ENCODE measurements at places on chromosomes 2 and 18.
A peak's percentile ranks its signal among the peaks of the same experiment; 100 is the strongest.

DNA sequence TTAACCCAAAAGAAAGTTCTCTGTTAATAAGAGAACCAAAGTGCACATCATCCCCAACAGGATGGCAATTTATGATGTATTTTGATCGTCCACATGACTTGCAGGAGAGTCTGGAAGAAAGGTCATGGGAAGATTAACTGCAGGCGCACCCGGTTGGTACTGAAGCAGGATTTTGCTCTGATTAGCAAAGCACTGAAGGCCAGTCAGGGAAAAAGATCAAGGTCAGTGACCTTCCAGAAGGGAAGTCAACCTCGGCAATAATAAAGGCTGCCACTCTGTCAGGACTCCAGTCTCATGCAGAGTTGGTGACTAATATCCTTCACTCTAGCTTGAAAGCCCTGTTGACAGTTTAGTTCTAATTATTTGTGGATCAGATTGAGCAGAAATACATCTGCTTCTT lies 432.7 kb upstream of the RAB12 start:
- DNase-seq, result no peak

DNA sequence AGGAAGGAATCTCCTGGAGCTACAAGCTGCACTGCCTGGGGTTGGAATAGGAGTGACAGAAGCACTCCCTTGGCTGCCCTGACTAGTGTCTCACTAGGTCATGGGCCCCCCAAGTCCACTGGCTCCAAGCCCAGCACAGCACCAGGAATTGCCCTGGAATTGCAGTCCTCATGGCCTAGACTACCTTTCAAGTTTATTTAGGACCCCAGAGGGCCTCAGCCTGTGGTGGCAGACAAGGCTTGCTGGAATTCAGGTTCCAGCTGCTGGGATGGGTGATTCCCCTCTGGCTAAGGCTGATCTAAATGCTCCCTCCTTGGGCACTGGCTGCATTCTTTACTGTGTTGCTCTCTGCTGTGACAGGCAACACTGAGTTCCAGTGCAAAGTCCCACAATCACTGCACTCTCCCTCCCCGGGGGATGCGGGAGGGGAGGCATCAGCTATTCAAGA lies 14.0 kb downstream of the STRADB start:
- no peak for DNase-seq

DNA sequence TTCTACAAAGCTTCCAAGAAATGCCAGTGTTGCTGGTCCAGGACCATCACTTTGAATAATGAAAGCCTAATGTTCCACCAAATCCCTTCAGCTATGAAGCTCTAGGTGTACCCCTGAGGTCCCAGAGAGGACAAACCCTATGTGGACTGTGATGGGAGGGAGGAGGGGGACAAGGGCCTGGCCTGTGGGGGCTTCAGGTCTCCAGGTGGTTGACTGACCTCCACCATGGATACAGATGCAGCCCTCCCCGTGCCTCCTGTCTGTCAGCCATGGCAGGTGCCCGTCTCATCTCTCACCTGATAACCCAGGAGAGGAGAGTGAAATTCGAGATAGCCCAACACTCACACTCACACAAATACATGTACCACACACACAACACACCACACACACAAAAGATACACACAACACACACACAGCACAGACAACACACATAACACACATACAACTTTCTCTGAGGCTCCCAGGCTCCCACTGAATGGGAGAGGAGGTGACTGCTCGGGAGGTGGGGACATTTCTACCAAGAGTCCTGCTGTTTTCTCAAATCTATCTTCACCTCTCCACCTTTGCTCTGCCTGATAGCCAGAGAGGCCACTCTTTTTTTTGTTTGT lies 12.8 kb upstream of the RHOB start:
- DNase-seq, result peak; percentile 3

DNA sequence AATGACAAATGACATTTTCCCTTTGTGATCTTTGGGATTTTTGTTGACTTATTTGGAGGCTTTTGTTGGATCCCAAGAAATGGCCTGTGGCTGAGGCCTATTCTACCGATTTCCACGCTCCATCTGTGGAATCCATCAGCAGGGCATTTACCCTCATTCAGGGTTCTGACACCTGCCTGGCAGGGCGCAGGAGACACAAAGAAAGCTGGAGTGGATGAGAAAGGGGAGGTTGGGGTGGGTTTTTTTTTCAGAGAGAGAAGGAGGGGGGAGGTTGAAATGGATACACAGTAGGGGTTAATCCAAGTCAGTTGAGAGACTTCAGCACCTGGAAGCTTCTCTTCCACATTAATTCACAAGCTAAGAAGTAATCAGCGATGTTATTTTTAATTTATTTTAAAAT lies 59.7 kb downstream of the PAX3 start:
- no peak for DNase-seq

DNA sequence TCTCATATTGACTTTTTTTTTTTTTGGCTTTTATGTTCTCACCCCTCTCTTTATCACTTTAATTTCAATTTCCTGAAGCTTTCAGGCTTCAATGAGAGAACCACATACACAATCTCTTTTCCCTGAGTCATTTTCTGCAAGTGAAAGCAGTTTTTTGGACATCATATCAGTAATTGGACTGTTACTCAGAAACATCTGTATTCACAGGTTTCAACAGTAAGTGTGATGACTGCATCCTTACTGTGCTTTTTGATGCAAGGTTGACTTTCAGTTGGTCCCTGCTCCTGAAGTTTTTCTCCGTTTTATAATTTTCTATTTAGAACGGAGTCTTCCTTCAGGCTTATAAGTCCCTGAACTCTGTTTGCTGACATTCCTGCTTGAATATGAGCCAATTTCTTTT lies 70.5 kb upstream of the CCBE1 start:
- no peak for DNase-seq

- no peak for DNase-seq
These were observed 27.7 kb upstream of the TWIST2 start for GRCh38 chr2:238820197-238820596.

GRCh38 chr2:85277416-85278158 lies 50.2 kb downstream of the TGOLN2 start:
- DNase-seq, result no peak

GRCh38 chr2:26325851-26326250 lies 20.1 kb upstream of the SELENOI start:
- no peak for DNase-seq

- DNase-seq, result no peak
These were observed 90.2 kb downstream of the EHD3 start for GRCh38 chr2:31324016-31324633.

GRCh38 chr18:49768051-49768391 lies 45.3 kb downstream of the ACAA2 start:
- DNase-seq, result peak; percentile 21

- DNase-seq, result no peak
These were observed 16.7 kb downstream of the RNF144A start for GRCh38 chr2:6933911-6934310.

- no peak for DNase-seq
These were observed 19.0 kb downstream of the TWSG1 start for GRCh38 chr18:9353596-9353995.

- DNase-seq, result no peak
These were observed 185.1 kb upstream of the CNTNAP5 start for GRCh38 chr2:123840016-123840415.

All from gastrocnemius medialis (tissue), 4 donors.